Fibroblast of skin of left biceps (primary cell): ENCODE measurements at places on chromosomes 13 and 19.
A peak's percentile ranks its signal among the peaks of the same experiment; 100 is the strongest.

GRCh38 chr19:55094456-55095259 lies 19.0 kb downstream of the EPS8L1 start:
- DNase-seq = no peak

- DNase-seq = no peak
These were observed 26.8 kb downstream of the STARD13 start for GRCh38 chr13:33258808-33259193.

- no peak for DNase-seq
These were observed 216.9 kb downstream of the RGCC start for GRCh38 chr13:41674246-41674645.

DNA sequence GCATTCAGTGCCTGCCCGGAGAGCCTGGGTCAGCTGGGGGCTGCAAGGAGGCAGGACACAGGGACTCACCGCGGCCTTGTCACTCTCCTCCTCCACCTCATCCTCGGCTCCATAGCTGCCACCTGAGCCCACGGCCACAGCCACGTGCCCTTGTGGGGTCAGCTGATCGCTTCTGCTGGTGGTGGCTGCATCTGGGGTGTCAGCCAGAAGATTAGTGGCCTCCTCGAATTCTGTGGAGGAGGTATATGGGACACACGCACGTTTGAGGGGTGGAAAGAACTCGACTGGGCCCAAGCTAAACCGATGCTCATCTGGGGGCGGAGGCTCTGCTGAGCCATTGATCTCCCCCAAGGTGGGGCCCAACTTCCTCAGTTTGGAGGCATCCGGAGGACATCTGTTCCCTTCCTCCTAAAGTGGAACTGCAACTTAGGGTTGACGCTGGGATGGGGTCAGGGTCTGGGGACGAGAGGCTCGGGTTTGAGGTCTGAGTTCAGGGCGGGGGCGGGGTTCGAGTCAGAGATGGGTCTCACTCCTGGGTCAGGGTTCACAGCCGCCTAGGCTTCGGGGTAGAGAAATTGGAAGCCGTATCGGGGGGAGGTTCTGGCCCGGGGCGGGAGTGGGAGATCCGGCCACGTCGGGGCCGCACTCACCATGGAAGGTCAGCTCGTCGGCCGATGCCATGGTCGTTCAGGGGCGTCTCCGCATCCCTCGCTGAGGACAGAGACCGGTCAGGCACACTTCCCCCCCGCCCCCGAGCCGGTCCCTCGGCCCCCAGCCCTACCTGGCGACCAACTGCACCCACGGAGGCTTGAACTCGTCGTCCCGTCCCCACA lies 493 bp downstream of the YIPF2 start:
- no peak for DNase-seq

DNA sequence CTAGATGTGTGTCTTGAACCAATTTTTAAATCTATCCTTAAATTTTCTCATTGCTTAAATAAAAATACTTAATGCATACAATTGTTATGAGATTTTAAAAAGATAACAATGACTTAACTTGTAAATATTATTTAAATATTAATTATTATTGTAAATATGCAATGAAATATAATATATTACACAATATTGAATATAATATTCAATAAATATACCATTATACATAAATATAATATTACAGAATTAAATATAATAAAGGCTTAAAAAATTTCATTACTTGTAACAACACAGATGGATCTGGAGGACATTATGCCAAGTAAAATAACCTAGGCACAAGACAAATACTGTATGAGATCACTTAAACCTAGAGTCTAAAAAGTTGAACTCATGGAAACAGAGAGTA lies 1532.3 kb downstream of the PCDH9 start:
- DNase-seq = no peak

- no peak for DNase-seq
These were observed 10.3 kb downstream of the PDE4A start for GRCh38 chr19:10430505-10431253.

- DNase-seq = no peak
These were observed 2.8 kb upstream of the KCNN1 start for GRCh38 chr19:17963936-17964691.

DNA sequence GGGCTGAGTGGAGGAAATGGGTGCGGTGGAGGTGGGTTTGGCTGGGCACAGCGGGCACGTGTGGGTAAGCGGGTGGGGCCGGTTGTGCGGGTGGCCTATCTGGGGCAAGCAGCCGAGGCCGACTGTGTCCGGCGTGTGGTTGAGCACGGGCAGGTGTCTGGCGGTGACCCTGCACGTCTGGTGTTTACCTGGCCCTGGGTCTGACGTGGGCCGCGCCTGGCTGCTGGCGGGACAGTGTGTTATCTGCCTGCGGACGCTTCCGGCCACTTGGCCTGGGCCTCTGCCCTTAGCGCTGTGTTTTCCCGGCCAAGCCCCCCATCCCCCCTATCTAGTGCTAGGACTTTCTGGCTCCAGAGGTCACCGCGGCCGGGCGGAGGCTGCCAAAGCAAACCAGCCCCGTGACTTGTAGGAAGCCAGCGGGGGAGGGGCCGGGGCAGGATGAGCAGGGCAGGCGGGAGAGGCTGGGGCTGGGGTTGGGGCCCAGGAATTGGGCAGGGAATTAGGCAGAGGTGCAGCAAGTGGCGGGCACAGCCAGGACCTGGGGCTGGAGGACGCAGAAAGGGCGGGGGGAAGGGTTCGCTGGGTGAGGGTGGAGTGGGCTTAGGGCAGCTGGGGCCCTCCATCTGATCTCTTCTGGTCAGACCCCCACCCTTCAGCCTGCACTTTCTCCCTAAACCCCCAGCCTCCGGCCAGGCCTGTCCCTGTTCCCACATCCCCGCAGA lies 534 bp upstream of the HPN start:
- DNase-seq = no peak

GRCh38 chr13:35198613-35199200 lies 256.6 kb downstream of the NBEA start:
- no peak for DNase-seq

DNA sequence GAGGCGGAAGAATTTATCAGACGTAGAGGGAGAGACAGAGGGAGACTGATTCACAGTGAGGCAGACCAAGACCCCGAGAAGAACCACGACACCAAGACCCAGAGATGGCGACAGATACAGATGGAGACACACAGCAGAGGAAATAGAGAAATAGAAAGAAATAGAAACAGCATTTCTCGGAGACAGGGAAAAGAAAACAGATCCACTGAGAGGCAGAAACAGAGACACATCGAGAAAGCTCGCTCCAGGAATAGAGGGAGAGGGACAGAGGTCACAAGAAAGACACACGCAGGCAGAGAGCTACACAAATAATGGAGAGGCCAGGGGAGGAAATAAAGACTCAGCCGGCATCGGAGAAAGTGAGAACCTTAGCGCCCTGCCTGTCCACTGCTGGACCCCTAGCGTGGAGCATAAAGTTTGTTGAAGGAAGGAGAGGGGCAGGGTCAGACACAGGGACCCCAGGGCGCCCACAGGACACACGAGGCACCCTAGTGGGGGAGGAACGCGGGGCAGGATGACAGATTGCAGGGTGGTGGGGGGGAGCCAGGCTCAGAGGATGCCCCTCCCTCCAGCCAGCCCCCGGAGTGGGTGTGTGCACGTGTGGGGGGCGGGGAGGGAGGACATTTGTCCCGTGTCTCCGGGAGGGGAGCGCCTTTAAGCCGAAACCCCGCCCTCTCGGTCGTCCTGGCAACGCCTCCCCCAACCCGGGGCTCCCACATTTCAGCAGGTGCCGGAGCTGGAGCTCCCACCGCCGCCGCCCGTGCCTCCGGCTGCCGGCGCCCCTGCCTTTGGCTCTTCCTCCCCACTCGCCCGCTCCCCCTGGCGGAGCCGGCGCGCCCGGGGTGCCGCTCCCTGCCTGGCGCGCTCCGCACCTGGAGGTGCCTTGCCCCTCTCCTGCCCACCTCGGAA lies at the start of gene PRKCG:
Gene PRKCG, plus strand, starts transcription at position 716 of the 909 bp plus-strand sequence. CDS start 298 bp downstream, outside the sequence.
- no peak for DNase-seq

DNA sequence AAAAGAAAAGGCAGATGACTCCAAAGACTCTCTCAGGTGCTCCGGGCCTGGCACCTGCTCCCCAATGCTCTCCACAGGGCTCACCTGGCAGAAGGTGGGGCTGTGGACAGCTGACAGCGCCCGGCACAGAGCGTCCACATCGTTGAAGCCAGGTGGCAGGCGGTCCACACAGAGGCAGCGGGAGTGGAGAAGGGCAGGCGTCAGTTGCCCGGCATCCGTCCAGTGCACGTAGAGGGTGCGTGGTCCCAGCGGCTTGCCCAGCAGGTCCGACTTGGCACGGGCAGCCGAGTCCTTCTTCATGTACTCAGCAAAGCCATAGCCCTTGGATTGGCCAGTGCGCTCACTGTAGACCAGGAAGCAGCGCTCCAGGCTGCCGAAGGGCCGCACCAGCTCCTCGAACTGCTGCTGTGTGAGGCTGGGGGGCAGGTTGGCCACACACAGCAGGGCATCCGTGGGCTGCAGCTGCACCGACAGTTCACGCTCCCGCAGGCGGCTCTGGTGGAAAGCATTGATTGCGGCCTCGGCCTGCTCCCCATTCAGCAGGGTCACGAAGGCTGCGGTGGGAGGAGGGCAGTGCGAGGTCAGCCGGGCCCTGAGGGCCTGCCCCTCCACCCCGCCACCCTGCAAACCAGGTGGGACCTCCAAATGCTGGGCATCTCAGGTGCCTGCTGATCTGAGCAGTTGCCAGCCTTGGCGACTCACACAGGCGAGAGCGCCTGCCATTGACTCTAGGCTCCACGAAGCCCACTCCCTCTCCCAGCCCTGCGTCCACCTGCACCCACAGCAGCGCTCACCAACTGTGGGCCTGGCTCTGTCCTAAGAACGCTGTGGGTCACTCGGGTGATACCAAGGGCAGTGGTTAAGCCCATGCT lies 4.5 kb downstream of the RAVER1 start:
- no peak for DNase-seq

DNA sequence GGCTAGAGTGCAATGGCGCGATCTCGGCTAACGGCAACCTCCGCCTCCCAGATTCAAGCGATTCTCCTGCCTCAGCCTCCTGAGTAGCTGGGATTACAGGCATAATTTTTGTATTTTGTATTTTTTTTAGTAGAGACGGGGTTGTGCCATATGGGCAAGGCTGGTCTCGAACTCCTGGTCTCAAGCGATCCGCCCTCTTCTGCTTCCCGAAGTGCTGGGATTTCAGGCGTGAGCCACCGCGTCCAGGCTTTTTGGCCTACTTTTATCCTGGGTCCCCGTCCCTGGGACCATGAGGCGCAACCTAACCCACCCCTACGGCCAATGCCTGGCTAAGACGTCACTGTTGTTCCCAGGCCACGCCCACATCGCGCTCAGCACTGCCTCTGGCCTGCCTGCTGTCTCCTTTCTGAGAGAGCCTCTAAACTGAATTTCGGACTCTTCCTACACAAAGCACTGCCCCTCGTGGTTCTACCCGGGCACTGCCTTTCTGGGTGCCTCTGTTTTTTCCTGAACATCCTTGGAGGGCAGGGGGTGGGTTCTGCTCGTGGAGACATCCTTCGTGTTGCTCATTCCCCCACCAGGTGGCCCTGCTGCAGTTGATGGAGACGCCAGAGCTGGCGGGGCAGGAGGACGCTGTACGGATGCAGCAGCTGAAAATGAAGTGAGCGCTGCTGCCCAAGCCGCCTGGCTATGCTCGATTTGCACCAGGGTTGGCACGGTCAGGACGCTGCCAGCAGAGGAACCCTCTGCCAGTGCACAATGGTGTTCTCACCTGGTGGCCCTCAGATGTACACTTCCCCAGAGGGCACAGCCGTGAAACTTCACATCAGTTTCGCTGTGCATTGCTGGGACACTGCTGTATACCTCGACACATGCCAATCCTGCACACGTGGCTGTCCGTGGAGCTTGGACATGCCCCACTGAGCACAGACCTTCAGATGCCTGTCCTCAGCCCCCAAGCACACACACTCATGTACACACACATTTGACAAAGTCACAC lies 2.0 kb downstream of the REX1BD start:
- DNase-seq = no peak

- DNase-seq = no peak
These were observed 61.1 kb upstream of the NPAS1 start for GRCh38 chr19:46958532-46958931.

DNA sequence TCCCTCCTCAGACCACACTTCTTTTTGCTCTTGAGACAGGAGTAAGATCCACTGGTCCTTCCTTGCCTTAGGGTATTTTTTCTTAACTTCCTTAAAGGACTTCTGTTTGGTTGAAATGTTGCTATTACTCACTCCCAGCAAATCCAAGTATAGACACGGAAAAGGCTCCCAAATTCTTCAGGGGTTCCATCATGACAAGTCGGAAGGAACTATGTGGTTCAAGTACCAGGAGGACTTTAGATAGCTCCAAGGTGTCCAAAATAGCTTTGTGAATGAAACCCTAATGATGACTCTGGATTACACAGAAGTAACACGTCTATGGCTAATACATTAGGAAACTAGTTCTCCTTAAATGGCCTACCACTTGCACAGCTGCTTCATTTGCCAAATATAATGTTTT lies 238.7 kb downstream of the KCTD12 start:
- no peak for DNase-seq

DNA sequence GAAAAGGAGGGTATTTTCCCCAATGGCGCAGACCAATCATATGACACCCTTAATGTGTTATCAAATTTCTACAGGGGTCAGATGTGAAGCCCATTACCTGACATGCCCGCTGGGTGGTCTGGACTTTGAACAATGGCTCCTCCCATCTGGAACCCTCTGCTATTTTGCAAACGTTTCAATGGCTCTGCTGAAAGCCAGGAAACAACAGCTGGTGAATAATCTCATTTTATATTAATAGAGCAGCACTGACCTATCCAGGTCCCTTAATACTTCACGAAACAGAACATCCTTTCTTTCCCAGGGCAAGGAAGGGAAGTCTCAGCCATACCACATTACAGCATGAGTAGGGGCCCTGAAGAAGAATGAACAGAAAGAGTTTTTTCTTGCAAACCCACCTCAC lies 20.3 kb upstream of the KPNA3 start:
- no peak for DNase-seq

DNA sequence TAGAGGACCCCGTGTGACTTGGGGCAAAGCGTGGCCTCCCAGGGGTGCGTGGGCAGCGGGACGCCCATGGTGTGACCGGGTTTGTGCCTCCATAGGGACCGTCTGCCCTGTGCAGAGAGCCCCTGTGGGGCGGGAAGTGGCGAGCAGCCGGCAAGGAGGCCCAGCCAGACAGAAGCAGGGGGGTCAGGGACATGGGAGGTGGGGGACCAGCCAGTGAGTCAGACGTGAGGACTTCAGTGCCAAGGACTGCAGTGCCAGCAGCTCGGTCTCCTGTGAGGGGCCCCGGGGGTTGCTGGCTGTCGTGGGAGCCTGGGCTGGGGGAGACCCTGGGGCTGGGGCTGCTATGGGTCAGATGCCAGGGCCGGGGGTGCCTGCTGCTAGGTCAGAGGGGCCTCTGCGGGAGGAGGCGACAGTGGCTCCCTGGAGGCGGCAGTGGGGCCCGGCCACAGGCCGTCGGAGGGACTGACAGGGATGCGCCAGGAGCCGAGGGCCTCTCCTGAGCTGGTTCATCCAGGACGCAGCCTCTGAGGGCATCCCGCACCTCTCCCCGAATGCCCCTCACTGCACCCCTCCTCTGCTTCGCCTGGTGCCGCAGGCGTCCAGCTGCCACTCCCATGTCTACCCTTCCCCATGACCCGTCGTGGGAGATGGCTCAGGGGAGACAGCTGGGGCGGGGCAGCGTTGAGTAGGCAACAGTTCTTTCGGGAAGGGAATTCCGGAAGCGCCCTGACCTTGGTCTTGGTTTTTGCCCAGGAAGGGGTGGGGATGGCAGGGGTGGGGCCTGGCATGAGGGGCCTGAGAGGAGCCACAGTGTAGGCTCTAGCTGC lies 80.0 kb downstream of the KDM4B start:
- DNase-seq = no peak

- peak; percentile 21 for DNase-seq
These were observed 598 bp upstream of the LPAR2 start for GRCh38 chr19:19628501-19629134.

GRCh38 chr19:32407004-32407992 lies 1.7 kb downstream of the DPY19L3 start:
- DNase-seq = no peak
